ENCODE measurements at places on chromosomes 5 and 9.

GRCh38 chr5:110651507-110651906 is 75.0 kb downstream of the TMEM232 start:
- DNase-seq, result no peak

DNA sequence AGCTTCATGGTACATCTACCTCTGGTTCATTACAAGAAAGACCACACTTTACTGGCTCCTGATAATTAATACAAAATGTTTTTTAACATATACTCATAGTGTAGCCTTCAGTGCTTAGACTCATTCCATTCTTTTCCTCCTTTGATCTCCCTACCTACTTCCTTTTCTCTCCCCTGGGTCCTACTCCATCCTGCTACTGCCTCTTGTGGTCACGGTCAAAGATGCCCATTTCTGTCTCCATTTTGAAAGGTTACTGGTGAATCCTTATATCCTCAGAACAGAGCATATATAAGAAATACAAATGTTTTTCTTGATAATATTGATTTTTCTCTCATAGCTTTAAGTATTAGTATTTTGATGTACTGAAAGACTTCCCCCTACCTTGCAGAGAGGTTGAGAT is 375.9 kb downstream of the ARRDC3 start:
- DNase-seq, result no peak

GRCh38 chr9:117013440-117013995 is 326.4 kb downstream of the TRIM32 start:
- DNase-seq, result no peak

GRCh38 chr9:79559495-79560181 is 12.1 kb upstream of the TLE4 start:
- DNase-seq, result no peak

- no peak for DNase-seq
Observed at GRCh38 chr9:137037035-137037434, 5.1 kb upstream of the FUT7 start.

GRCh38 chr9:108297073-108297472 is 558.7 kb downstream of the ACTL7B start:
- peak; percentile 45 for DNase-seq

GRCh38 chr5:456351-457194 is 13.6 kb downstream of the EXOC3 start:
- DNase-seq, result no peak

DNA sequence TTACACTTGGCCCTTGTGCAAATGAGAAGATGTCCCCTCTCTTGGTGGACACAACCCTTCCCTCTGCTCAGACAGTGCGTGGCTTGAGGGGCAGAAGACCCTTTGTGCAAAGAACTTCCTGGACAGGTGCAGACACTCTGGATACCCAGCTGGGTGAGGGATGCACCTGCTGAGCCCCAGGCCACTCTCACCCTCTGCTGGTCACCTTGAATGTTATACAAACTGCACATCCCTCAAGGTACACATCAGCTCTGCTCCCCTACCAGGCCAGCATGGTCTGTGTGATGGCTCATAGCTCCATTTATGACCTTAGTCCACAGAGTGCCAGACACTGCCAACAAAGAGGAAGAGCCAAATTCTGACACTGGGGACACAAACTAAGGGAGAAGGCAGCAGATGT is 3.1 kb upstream of the DIRAS2 start:
- no peak for DNase-seq

GRCh38 chr9:132646726-132647125 is 23.1 kb downstream of the DDX31 start:
- no peak for DNase-seq

DNA sequence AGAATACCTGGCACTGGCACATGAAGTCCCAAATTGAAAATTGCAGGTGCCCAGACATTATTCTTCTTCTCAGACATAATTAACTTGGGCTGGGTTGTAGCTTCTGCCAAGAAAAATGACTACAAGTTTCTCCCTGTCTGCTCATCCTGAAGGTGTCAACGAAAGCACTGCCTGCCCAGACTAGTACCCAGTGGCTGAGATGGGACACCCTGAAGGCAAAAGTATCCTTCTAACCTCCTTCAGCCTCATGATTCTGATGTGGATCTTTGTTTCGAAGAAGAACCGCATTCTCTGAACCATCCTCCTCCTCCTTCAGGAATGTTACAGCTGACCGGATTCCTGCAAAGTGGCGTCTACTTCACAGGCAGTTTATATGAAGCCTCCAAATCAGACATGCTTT is 161.1 kb upstream of the FST start:
- no peak for DNase-seq

DNA sequence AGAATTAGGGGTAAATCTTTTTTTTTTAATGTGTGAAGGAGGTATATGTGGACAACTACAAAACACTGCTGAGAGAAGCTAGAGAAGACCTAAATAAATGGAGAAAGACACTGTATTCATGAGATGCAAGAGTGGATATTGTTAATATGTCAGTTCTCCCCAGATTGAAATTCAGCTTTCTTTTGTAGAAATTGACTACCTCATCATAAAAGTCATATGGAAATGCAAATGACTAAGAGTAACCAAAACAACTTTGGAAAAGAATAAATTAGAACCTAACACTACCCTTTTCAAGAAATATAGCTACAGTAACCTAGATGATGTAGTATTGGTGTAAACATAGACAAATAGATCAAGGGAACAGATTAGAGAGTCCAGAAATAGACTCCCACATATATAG is 400.7 kb downstream of the ADGRV1 start:
- no peak for DNase-seq

- DNase-seq, result no peak
Observed at GRCh38 chr9:112605963-112606699, 111.8 kb downstream of the INIP start.

DNA sequence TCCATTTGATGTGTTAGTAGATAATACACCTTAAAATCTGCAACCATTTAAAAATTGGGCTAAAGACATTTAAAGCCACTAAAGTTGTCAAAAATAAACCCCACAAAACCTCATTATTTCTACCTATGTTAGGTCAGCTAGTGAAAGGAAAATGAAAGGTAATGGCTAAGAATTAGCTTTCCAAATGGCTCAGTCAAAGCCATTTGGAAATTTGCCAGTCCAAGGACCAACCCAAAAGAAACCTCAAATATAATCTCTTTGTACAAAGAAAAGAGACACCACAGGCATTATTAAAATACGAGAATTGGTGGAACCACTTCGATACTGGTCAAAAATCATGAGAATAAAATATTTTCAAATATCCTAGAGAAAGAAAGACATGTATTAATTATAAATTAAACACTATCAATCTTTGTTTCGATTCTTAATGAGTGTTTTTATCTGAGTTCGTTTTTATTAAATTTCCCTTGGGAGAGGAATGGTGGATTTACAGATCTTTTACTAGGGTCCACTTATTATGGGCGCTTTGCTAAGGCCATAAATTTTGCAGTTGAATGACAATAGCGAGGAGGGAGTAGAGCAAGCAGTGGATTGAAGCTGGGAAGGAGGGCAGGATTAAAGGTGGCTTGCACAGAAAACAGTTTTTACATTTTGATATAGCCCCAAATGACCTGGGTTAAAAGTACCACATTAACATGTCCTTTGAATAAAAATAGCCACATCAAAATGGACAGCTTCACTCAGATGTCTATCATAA is 116.8 kb upstream of the SHB start:
- no peak for DNase-seq

DNA sequence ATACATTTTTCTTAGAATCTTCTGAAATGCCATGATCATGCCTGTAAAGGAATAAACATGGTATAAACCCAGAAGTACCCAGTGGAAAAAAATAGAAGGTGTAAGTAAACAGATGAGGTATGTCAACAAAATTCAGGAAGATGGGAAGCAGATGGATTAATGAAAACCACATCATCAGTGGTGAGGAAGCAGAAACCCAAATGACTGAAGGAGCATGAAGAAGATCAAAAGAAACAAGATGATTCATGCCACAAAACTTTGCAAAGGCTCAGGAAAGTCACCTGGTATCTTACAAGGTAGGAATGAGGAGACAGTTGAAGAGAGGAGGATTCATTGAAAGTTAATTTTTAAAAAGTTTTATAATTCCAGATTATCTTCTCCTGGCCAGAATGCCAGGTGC is 132.8 kb upstream of the PAPPA start:
- DNase-seq, result peak; percentile 23

DNA sequence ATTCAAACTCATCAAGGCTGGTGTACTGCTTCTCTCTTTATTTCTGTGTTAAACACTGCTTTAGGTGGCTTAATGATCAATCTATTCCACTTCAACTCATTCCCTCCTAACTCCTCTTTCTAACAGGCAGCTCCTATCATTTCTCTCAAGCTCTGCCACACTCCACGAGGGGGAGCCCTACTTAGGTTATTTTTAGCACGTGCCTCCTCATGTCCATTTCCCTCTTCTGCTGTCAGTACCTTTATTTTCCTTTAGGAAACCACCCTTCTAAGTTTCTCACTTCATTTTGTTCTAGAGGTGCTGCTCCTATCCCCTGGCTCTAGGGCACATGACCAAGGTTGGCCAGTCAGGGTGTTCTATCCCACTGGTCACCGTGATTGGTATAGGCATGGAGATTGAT is 6.7 kb upstream of the BRINP1 start:
- peak; percentile 38 for DNase-seq

- no peak for DNase-seq
Observed at GRCh38 chr9:123378025-123378424, 22.0 kb downstream of the CRB2 start.

DNA sequence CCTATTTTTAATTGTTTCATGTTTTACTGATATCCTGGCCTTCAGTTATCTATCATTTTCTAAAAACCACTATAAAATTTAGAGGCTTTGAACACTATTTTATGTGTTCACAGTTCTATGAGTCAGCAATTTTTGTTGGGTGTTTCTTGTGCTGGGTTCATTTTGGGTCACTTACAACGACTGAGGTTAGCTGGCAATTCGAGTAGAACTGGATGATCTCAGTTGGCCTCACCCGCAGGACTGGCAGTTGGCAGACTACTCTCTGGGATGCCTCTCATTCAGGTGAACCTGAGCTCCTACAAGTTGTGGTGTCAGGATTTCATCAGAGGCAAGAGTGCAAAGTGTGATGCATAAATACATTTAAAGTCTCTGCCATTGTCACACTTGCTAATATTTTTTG is 151.0 kb upstream of the PAPPA start:
- peak; percentile 64 for DNase-seq

GRCh38 chr5:43620944-43621505 is 18.0 kb downstream of the NNT start:
- DNase-seq, result no peak

DNA sequence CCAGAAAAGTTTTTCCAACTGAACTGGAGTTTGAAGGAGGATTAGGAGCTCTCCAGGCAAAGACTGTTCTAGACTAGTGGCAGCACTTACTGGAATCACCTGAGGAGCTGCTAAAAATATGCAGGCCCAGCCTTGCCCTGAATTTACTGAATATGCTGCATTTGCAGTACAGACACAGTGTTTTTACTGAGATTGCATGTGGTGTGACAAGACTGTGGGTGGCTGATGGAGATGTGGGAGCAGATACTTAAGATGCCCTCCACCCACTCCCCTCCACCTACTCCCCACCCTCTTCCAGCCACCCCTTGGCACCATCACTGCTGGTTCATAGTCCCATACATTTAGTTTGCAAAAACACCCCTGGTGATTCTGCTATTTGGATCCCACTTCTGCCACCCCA is 64.1 kb upstream of the HRH2 start:
- no peak for DNase-seq

GRCh38 chr5:40001796-40002195 is 577.0 kb upstream of the DAB2 start:
- no peak for DNase-seq

DNA sequence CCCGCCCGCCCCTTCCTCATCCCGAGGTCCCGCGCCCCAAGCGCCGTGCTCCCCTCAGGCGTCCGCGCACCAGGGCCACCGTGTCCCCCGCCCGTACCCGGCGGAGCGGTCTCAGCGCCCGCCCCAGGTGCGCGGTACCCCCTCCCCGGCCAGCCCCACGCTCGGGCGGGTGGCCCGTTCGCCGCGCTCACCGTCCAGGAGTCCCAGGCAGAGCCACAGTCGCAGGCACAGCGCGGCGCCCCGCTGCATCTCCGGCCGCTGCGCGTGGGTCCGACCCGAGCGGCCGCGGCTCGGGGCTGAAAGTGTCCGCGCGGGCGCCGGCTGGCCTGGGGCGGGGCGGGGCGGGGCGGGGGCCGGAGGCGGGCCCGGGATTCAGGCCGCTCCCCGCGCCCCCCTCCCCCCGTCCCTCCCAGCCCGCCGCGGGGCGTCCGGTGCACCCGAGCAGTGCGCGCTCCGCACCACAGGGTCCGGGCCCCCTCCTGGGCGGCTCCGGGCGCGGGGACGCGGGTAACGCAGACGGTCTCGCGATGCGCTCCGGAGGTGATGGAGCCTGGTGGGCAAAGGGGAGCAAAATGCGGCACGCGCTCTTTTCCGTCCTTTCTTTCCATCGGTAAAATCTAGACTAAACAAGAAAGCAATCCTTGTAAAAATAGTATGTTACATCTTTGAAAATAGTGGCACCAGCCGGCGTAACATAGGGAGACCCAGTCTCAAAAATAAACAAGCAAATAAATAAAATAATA is at the start of gene FLT4:
FLT4 (minus strand) TSS at position 304 of the 743 bp plus-strand sequence; CDS start at position 249, 55 bp downstream.
- no peak for DNase-seq
